Stimulated activated CD4-positive, alpha-beta T cell treated with anti-CD3 and anti-CD28 coated beads, TNF-alpha, amount 100 ng/mL, for 48 hours (primary cell): ENCODE measurements at places on chromosomes 2 and 18.

GRCh38 chr18:73945130-73945792, 202.4 kb downstream of the FBXO15 start:
- no peak for DNase-seq

DNA sequence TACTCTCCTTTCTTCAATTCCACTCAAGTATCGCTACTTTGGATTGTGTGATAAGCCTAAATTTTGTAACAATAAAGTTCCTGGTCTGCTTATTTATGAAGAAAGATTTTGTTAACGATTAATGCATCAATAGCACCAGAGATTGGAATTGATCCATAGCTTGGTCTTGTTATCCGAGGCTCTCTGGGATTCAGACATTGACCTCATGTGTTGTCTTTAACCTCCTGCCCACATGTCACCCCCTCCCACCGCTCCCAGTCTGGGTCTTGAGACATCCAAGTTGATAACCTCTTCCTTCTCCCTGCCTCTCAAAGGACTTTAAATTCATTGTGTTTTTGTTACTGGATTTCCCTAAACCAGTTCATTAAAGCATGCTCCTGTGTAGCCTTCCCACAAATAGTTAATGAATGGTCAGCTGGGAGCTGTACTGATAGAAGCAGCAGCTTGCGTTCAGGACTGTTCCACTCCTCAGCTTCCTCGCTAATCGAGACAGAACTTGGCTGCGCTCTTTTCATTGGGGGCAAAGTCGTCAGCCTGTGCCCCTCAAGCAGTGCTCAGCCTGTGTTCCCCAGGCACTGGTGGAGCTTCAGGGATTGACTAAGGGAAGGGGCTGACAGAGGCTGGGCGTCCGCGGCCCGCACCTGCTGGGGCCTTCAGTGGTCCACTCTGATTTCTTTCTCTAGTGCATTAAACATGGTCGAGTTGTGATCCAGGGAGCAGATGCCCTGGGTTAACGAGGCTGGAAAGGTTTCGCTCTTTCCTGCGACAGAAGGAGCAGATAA, 18.9 kb downstream of the ASB1 start:
- DNase-seq: no peak

DNA sequence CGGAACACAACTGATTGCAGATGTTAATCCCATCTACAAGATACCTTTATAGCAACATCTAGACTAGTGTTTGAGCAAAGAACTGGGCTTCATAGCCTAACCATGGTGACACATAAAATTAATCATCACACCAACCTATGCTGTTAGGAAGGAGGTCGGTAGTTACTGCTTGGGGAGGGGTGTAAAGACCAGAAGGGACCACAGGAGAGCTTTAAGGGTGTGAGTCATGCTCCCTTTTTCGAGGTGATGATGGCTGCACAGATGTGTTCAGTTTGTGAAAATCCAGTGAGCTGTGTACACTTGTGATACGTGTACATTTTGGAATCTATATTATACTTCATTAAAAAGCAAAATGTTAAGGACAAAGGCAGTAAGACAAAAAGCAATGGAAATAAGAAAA, 4.6 kb upstream of the SEH1L start:
- no peak for DNase-seq

DNA sequence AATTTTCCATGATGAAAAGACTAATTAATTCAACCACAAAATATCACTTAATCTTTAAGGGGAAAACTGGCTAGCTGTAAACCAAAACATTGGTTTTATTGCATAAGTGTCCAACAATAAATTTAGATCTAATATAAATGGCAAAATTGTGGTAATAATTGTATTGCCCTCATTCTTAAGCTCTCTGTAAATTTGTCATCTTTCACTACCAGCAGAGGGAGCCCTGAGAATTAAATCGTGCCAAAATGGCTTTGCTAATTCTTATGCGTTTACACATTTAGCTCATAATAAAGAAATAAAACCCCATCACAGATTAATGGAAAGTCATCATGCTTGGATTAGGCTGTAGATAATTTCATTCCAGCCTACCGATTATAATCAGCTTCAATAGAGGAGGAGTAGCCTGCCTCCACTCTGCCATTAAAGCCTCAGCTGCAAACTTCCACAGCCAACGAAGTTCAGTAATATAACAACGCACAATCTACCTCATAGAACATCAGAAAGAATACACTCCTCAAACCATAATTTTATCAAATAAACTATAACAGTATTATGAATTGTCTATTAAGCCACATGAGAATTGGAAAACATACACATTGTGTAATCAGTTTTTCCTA, 70.0 kb upstream of the ATP5MC3 start:
- DNase-seq: no peak

- DNase-seq: no peak
Measured at GRCh38 chr2:240895656-240896388, at the start of gene MAB21L4. MAB21L4 (minus strand) TSS chr2:240896156; CDS start chr2:240895997, 159 bp downstream.

DNA sequence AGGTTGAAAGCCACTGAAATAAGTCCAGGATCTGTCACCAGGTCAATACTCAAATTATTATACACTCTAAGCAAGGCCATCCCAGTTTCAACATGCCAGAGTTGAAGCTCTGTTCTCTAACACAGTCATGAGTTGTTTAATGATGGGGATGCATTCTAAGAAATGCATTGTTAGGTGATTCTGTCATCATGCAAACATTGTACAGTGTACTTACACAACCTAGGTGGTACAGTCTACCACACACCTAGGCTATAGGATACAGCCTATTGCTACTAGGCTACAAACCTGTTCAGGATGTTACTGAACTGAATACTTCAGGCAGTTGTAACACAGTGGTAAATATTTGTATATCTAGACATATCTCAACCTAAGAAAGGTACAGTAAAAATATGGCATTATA, 162.2 kb downstream of the BAZ2B start:
- no peak for DNase-seq

GRCh38 chr2:99066075-99066958, 75.2 kb upstream of the C2orf15 start:
- no peak for DNase-seq

DNA sequence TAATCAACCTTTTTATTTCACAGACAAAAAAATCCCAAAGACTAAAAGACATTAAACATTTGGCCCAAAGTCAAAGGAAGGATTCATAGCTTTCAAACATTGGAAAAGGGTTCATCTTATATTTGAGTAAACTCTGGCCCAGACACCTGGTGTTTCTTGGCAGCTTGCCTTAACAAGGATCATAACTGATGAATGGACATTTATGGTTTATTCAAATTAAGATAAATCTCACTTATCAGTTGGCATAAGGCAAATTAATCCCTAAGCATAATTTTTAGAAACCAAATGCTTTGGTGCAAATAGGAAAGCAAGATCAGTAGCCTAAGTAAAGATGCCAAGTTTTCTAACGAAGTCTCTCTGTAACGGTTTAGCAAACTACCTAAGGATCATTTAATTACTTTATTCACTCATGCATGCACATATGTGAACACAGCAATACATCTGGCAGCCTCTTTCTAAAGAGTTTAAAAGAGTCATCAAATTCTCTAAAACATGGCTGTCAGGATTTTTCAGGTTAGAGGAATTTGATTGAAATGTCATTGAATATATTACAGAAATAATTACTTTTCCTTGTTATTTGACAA, 323.4 kb upstream of the RBMS1 start:
- DNase-seq: no peak

DNA sequence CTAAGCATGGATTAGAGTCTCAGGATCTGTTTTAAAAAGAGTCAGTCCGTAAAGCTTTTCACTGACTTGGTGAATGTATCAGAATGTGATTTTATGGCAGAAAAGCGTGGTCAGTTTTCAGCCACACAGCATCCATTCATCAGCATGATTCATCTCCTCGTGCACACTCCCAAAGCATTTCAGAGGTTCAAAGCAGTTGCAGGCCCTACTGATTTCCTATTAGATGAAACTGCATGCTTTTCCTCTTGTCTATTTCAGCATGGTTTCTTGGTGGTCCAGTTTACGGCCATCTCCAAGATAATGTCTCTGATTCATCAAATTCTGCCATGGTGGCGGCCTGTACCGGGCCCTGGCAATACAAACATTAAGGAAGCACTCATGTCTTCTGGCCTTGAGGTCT, 4.8 kb upstream of the PARD6G start:
- no peak for DNase-seq

DNA sequence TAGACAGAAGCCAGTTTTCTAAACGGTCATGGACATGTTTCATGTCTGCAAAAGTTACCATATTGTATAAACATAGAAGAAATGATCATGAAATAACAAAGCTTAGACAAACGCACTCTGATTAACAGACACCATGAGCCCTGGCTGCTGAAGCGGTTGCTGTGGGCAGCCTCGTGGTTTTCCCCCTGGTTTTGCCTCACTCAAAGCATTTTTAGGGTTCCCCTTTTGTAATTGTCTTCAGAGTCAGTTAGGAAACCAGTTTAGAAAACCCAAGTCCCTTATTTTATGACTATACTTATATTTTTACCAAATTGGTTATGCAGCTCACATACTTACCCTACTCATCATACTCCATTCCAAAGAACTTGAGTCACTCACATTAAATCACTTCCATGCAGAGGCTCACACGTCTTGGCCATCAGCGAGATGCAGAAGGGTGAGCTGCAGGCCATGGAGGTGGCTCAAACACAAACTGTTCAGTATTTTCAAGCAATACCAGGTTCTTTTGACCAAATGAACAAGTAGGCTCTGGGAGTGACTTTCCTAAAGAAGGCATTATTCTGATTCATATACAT, 105.6 kb upstream of the SALL3 start:
- no peak for DNase-seq

GRCh38 chr18:54696616-54697293, 105.7 kb downstream of the DYNAP start:
- DNase-seq: no peak
